ENCODE measurements at places on chromosomes 13 and 19.

DNA sequence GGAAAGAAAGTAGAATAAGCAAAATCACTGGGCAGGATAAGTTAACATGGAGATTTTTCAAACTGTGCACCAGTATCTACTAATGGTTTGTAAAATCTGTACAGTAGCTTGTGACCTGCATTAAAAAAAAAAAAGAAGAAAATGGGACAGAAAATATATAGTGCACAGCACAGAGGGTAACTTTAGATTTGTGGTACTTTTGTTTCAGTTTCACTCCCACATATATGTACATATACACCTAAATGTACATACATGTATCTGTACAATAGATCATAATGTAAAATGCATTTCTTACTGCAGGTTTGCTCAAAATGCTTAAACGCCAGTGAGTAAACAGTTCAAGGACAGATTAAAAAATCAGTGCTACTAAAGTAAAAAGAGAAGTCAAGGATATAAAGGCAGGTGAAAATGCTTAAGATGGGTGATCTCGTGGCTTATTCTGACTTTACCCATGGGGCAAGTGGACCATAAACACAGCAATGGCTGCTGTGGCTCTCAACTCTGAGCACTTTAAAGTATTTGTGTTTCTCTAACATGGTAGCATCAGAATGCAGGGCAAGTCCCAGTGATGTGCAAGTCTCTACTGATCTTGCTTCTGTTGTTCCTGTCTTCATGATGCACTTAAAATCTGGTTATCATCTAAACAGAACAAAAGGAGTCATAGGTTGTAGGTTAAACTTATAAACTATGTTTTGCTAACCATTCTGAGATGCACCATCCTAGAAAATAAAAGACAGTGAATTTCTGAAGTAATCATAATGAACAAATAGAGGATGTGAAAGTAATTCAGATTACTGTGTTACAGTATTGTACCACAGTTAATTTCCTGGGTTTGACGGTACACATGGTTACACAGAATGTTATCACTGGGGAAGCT, 112.3 kb downstream of the MIPEP start:
- no peak for DNase-seq

GRCh38 chr13:50494138-50494537, 349.4 kb downstream of the DLEU7 start:
- no peak for DNase-seq

GRCh38 chr19:5627395-5627904, 4.6 kb downstream of the SAFB start:
- no peak for DNase-seq

- no peak for DNase-seq
Observed at GRCh38 chr19:788686-788982, 8.6 kb upstream of the PTBP1 start.

DNA sequence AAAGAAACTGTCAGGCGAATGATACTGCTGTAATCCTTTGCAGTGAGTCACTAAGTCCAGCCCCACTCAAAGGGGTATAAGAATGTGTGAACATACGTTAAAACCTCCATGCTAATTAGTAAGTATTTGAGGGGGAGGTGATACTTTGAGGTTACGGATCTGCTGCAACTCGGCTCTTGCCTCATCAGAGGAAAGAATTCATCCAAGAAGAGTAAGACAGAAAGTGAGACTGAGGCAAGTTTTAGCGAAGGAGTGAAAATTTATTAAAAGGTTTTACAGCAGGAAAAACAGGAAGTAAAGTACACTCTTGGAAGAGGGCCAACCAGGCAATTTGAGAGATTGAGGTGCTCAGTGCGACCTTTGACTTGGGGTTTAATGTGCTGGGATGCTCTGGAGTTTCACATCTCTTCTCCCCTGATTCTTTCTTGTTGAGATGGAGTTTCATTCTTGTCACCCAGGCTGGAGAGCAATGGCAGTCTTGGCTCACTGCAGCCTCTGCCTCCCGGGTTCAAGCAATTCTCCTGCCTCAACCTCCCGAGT, 9.8 kb downstream of the CLEC4M start:
- DNase-seq, result no peak

- DNase-seq, result peak; percentile 79
Observed at GRCh38 chr19:49690656-49691242, at the start of gene CPT1C. CPT1C (plus strand) TSS chr19:49691116; CDS start chr19:49692253, 1,137 bp downstream.

GRCh38 chr19:16168465-16169081, 4.8 kb downstream of the CIB3 start:
- no peak for DNase-seq

DNA sequence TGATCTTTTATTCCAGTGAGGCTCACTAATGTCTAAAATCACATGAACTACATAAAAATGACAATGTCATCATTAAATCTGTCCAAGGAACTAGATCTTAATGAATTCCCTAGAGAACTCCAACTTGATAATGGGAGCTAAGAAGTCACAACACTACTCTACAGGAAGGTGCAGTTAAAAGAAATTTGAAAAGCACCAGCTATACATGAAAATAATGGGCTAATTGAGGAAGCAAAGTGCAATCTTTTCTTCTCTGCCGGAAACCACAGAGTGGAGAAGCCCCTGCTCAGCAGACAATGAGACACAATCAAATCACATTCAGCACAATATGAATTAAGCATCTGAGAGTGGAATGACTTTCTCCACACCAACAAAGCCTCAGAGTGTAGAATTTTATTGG, 261.7 kb downstream of the LHFPL6 start:
- no peak for DNase-seq

- DNase-seq, result peak; percentile 95
Observed at GRCh38 chr19:9309974-9310446, 372 bp upstream of the ZNF699 start.

- DNase-seq, result no peak
Observed at GRCh38 chr19:57419439-57419838, 8.5 kb downstream of the ZNF17 start.

Data from NCI-H526 (cell line).